ENCODE measurements at places on chromosomes 7 and 10.

DNA sequence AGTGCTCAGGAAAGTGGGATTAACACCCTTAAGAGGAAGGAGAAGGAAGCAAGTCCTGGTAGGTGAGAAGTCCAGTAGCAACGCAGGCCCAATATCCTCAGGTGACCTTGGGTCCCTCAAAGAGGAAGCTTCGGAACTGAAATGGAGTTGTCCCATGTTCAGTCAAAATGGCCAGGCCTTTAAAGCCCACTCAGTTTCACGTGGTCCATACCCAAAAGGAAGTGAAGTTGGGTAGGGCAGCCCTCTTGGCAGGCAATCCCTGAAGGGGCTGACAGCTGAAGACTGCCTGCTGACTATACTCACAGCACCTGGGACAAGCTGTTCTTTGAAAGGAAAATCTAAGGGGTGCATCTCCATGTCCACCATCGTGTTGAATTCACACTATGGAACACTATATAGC lies 3.0 kb downstream of the GSAP start:
- no peak for DNase-seq

DNA sequence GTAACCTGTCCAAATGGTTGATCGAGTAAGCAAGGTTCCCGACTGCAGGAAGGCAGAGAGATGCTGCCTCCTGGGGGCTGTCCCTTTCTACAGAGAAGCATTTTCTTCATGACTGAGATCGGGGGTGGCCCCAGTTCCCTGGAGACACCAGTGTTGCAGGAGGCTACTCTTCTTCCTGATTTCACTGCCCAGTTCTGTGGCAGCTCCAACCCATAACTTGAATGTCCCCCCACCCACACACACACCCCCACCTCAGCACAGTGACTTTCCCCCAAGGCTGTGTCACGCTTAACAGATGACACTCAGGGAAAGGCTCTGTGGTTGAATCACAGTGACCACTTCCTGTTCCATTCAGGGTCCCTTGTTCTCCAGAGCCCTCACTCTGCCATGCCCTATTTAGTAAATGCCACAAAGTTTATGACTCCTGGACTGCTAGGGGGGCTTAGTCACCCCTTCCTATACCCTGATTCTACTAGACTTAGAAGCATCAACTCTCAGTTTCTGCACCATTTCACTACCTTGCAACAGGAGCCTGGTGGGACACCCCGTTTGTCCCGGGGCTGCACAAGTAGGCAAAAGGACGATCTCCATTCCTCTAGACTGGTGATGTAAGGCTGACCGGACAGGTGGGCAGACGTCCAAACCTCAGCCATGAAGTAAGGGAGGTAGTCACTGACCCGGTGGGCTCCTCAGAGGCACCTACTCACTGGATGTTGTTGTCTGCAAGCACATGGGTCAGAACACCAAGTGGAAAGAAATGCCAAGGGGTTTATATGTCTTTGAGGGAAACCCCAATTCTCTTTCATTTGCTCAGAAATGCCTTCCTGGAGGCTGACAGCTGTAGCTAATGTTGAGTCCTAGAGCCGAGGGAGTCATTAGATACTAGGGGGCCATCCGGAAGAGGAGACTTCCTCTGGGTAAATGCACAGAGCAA lies 31.3 kb upstream of the SMC3 start:
- DNase-seq, result no peak

- DNase-seq, result peak; percentile 52
Observed at GRCh38 chr7:97480772-97481390, 251.0 kb upstream of the TAC1 start.

DNA sequence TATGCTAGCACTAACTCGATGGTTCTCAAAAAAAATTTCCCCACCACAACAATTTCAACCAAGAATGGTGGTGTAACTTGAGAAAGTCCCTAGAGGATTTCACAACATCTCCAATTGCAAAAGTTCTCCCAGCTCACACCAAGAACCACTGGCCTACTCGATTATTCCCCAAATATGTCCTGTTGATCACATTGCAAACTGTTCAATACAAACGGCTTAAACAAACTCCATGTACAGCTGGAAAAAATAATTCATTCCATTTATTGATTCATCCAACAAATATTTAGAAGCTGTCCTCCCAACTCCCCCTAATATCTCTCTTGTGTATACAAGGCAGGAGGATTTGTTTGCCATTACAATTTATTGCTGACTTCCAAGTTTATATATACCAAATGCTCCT lies 19.1 kb downstream of the TMEM176B start:
- no peak for DNase-seq

DNA sequence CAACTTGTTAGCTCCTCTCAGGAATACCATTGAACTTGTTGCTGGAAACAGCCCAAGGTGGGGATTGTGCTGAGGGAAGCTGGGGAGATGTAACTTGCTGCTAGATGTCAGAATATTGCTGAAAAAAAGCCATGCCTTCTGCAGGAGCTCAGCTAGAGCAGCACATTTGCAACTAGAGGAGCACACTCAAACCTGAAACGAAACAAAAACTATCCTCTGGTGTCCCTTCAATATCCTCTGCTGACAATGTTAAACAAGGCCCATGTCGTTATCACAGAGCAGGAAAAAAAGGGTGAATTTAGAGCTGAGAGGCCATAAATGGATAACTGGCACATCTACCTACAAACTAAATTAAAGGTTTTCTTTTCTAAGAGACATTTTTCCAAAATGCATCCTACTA lies 53.7 kb upstream of the MACC1 start:
- DNase-seq, result no peak
